ENCODE measurements at places on chromosomes 6 and 20.

- DNase-seq = no peak
These were observed 85.4 kb downstream of the NINL start for GRCh38 chr20:25499855-25500434.

DNA sequence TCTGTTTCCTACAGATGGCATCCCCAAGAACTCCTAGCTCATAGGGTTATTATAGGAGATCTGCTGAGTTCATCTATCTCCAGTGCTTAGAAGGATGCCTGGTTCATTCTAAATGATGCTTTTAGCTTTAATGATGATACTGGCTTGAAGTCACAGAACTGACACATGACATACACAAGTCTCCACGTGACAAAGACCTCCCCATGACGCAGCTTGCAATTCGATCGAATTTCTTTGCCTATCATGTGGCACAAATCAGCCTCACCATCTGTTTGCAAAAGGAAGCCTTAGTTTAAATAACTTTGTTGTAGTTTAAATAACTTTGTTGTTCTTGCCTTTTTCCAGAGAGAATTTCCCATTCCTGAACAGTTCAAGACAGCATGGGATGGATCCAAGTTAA is 44.1 kb upstream of the FAM8A1 start:
- no peak for DNase-seq

DNA sequence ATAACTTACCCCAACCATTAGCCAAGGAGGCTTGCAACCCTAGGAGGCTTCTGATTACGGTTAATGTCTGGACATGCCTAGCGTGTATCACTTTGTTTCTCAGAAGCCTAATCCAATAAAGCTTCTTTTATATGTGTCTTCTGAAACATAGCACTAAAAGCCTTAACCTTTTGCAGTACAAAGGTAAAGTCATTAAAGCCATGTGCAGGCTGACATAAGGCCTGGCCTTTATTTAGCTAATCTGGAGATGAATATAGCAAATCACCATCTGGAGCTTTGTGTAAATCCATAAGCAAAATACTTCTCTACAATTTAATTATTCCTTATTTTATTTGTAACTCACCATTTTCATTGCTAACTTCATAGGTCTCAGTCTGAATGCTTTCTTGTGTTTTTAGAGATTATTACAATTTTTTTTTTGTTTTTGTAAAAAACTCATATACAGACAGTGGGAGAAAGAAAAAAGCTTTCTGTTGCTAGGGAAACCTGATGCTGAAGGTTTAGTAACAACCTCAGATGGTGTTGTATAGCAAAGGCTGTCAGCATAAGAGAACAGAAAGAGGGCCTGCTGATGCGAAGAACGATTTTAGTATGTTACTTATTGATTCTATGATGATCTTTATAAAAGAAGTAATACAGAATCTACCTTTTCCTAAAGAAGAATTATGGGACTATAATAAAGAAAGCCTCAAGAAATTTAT is at the start of gene EYS:
TSS of gene EYS (minus strand) at position 101 of the 701 bp plus-strand sequence. CDS start 211,816 bp downstream, outside the sequence.
- no peak for DNase-seq

DNA sequence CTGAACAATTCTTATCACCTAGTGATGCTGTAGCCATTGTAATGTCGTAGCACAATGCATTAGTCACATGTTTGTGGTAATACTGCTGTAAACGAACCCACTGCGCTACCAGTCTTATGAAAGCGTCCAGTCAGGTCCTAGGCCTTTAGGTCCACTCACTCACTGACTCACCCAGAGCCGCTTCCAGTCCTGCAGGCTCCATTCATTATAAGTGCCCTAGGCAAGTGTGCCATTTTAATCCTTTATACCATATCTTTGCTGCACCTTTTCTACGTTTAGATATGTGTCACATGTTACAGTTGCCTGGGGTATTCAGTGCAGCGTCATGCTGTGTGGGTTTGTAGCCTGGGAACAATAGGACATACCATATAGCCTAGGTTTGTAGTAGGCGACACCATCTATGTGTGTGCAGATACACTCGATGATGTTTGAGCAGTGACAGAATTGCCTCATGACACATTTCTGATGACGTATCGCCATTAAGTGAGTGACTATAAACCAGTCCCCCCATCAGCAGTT is 15.4 kb downstream of the IGF2R start:
- DNase-seq = no peak

GRCh38 chr6:3421143-3421542 is 35.7 kb downstream of the SLC22A23 start:
- DNase-seq = no peak

GRCh38 chr6:128932061-128932460 is 49.1 kb downstream of the LAMA2 start:
- DNase-seq = no peak

GRCh38 chr6:150800674-150801314 is 64.7 kb upstream of the MTHFD1L start:
- no peak for DNase-seq

DNA sequence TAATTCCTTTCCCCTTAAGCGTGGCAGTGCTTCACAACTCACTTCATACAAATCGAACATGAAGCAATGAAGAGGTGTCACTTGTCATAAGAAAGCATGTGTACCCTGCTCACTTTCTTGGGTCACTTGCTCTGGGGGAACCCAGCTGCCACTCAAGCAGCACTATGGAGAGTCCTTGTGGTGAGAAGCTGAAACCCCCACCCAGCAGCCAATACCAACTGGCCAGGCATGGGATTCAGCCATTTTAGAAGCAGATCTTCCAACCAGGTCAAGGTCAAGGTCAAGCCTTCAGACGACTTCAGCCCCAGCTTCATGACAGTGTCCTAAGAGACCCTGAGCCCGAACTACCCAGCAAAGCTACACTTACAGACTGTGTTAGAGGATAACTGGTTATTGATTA is 62.8 kb downstream of the PSMB1 start:
- DNase-seq = no peak

DNA sequence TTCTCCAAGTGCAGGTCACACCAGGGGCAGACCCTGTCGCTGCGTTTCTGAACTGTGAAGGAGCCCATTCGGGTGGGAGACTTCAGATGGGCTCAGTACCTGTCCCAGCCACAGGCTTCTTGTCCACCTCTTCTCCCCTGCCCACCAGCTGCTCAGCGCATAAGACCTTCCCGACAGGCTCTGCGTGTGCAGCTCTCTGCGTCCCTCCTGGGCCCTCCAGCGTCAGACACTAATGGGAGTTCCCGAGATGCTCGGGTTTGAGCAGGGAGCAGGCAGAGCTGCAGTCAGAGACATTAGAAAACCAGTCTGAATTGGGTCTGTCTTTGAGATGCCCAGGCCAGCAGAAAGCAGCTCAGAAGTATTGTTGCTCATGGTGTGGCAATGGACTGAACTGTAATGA is 50.4 kb downstream of the TCP11 start:
- DNase-seq = no peak

GRCh38 chr6:25366903-25367545 is 87.8 kb downstream of the CARMIL1 start:
- DNase-seq = peak; percentile 8

DNA sequence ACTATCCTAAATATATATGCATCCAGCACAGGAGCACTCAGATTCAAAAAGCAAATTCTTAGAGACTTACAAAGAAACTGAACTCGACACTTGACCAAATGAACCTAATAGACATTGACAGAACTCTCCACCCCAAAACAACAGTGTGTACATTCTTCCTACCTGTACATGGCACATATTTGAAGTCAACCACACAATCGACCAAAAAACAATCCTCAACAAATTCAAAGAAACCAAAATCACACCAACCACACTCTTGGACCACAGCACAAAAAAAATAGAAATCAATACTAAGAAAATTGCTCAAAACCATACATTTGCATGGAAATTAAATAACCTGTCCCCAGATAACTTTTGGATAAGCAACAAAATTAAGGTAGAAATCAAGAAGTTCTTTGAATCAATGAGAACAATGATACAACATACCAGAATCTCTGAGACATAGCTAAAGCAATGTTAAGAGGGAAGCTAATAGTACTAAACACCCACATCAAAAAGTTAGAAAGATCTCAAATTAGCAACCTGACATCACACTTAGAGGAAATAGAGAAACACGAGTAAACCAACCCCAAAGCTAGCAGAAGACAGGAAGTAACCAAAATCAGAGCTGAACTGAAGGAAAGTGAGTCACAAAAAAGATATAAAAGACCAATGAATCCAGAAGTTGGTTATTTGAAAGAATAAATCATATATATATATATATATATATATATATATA is 12.5 kb upstream of the TREM1 start:
- DNase-seq = no peak

DNA sequence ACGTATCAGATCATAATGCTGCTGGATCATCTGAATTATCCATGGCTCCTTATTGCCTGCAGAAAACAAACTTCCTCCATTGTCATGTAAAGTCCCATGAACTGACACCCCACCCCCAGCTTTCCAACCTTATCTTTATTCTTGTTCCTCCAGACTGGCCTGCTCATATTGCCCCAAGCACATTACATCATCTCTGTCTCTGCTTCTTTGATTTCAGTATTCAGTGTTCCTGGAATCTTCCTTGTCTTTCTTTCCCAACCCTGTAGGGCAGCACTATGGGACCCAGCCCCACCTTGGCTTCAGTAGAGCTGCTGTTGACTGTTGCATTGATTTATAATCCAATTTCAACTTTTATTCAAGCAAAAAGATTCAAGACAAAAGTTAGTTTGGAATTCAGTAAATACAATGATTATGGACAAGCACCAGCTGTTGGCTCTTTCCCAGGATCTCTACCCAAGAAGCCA is 187.5 kb upstream of the ECI2 start:
- no peak for DNase-seq

- DNase-seq = no peak
These were observed 57.5 kb downstream of the RIN2 start for GRCh38 chr20:19815553-19815991.

- no peak for DNase-seq
These were observed 95.3 kb upstream of the KCNG1 start for GRCh38 chr20:51118216-51118615.

DNA sequence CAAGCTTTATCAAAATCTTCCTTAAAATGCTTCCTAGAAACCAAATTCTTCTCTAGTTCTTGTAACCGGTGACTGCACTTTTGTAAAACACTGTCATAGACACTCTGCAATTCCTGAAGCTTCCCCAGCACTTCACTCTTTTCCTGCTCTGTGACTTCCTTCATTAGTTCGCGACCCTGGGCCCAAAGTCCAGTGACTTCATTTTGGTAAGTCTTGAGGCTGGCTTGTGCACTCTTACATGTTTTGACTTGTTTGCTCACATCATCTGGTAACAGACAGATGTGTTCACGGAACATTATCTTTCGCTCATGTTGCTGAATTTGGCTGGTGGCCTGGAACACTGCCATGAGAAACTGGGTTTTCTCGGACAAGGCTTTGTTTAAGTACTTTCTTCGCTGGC is 306.2 kb downstream of the SYNE1 start:
- DNase-seq = no peak

DNA sequence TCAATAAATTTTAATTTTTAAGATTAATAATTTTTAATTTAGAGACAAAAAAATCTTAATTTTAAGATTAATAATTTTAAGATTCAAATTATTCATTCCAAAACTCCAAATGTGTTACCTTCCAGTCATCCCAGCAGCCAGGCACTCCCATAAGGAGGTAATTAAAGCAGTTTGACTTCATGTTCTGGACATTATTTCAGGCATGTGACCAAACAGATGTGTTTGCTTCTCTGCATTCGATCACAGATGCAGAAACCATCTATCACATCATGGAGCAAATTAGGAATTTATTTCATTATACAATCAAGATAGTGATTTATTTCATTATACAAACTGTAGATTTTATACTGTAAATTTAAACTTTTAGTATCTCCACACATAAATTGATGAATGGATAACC is 150.3 kb downstream of the AKAP7 start:
- DNase-seq = no peak
